ENCODE measurements at places on chromosomes 4 and X. TPM values are rescaled to one million over a fixed set of nuclear protein-coding genes. Genes with fewer than 3 reads are reported as not detected.

MCUB gene
- 80.1 TPM for total RNA-seq

- DNase-seq, result peak; percentile 30
Measured at GRCh38 chrX:71623714-71624113, 5.4 kb upstream of the CXCR3 start.

DNA sequence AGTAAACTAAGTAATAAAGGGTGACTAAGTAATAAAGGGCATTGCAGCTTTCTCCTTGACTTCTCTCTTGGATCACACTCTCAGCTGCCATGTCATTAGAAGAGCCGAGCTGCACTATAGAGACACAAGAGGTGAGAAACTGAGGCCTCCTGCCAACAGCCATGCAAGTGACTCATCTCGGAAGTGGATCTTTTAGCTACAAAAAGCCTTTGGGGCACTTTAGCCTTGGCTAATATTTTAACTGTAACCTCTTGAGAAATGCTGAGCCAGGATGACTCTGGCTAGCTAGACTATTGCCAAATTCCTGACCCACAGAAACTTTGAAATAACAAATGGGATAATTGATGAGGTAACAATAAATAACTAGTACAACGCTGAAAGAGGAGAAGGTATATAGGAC lies 1.5 kb upstream of the NEIL3 start:
- DNase-seq, result no peak

- DNase-seq, result no peak
Measured at GRCh38 chr4:6910340-6910959, 824 bp downstream of the TBC1D14 start.

NPFFR2 gene
- not detected for total RNA-seq

DNA sequence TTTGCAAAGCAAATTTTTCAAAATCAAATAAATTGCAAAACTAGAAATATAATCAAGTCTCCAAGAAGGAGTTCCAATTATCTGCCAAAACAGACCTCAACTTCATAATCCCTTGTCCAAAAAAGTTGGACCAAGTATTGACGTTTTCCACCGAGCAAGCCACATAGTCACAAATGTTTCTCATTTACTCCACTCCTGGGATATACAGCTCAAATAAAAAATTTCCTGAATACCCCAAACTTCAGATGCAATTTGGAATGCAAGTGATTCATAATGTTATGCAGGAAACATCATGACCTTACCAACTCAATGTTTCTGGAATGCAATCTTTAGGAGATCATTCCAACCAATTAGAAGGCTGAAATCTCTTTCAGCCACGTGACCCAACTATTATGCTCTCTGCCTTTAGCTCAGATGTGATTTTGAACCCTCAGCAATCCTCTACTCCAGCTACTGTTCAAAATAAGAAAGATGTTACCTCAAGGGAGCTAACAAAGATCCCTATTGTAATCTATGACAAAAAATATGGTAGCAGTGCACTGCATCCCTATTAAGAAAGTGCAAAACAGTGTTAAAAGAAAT lies 72.4 kb downstream of the PRDM5 start:
- DNase-seq, result no peak

PRRG1 gene
- total RNA-seq, result not detected

TBX22 gene
- not detected for total RNA-seq

- no peak for DNase-seq
Measured at GRCh38 chr4:88981993-88982392, 75.0 kb downstream of the FAM13A start.

GRCh38 chr4:141417387-141417786 lies 196.7 kb downstream of the ZNF330 start:
- no peak for DNase-seq

DNA sequence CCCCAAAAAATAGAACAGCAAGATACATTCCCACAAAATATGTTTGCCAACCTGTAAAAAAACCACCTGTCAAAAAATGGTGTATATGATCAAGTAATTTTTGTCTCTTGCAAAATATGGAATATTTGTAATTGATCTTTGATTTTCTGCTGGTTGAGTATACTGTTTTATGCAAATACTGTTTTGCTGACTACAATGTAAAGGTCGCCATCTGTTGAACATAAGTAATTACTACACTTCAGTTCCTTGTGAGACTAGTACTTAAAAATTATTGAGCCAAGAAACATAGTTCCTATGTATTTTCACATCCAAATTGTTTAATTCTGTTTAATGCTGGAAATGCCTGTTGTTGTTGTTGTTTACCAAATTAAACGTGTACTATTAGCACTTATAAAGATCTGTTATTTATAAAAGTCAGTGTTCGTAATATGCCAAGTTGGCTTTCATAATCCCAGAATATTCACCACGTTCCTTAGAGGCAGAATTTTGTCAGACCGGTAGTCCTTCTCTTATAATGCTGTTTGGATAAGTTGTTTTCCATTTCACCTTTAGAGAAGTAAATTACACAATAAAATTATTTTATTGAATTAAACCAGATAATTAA lies 144.2 kb downstream of the PDLIM5 start:
- no peak for DNase-seq

GRCh38 chr4:188433741-188434315 lies 294.6 kb downstream of the TRIML1 start:
- no peak for DNase-seq

GRCh38 chr4:78945651-78946179 lies 6.5 kb upstream of the PAQR3 start:
- peak; percentile 28 for DNase-seq

SMIM9 gene
- total RNA-seq, result not detected

GRCh38 chr4:3434881-3435685 lies 6.7 kb upstream of the HGFAC start:
- DNase-seq, result no peak

ANKRD37 gene
- total RNA-seq, result 20.3 TPM

DNA sequence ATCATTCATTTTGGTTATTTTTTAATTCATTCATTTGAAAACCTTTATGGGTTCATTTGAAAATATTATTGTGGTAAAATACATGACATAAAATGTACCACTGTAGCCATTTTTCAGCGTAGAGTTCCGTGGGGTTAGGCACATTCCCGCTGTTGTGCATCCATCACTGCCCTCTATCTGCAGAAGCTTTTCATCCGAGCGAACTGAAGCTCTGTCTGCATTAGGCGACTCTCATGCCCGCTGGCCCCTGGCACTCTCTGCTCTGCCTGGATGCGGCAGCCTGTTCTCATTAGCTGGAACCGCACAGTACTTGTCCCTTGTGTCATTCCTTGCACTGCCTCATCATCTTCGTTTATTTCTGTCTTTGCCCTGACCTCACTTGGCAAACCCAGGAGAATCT lies 17.5 kb downstream of the CFAP99 start:
- DNase-seq, result no peak

GRCh38 chr4:2449051-2449450 lies 19.9 kb upstream of the RNF4 start:
- DNase-seq, result no peak

REELD1 gene
- total RNA-seq, result 0.16 TPM

DNA sequence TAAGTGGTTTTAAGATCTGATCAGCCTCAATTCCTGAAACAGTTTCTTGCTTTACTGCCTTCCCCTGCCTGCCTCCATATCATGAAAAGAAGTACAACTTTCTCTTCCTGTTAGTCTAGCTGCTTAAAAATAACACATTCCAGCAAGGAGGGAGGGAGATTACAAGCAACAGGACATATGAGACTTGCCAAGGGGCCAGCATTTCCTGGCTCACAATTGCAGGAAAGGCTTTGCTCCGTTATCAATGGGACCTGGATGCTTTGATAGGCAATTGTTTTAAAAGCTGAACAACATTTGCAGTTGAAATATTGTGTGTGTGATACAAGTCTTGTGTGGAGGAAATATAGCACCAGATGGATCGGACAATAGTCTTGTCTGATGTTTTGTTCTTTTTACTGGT lies 425.0 kb downstream of the FAT4 start:
- DNase-seq, result no peak

PRDM8 gene
- total RNA-seq, result 1.4 TPM

Data from activated CD4-positive, alpha-beta T cell treated with anti-CD3 and anti-CD28 coated beads for 36 hours (primary cell).